AG09319 (cell line): ENCODE measurements at places on chromosomes 13 and 19.

DNA sequence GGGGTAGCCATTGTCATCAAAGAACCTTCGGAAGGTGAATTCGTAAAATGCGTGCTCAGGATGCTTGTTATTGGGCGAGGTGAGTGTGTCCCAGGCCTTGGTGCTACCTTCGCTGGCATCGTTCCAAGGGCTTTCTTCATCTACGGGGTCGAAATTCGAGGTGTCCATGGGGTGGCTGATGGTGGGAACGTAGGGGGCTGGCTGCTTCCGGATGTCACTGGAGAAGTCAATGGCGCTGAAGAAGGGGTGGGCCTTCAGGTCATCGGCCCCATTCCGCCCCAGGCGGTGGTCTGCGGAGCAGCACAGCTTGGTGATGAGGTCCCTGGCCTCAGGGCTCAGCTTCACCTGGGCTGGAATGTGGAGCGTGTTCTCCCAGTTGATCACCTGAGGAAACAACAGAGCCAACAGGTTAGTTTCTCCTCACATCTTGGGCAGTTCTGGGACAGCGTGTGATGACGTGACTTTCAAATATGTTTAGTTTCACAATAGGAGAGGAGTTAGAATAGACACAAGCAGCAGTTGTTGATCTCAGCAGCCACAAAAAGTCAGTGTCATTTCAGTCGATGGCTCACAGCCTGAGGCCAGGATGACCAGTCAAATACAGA is 72.5 kb upstream of the XPO4 start:
- no peak for DNase-seq

DNA sequence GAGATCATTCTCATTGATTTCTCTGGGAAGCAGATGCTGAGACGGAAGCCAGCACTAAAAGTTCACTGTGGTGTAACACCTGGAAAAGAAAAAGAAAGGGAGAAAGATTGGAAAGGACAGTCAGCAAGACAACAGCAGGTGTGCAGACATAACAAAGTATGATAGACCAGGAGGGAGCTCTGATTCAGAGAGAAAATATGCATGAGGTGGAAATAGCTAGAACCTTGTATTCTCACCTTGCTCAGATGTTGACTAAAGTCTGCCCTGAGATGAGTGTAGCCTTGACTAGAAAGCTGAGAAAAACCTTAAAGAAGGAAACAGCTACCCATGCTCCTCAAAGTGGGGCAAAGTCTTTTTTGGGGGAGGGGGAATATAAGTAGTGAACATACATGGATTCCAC is 1711.8 kb downstream of the EFNB2 start:
- no peak for DNase-seq

GRCh38 chr19:2253106-2254063 is 2.8 kb downstream of the JSRP1 start:
- no peak for DNase-seq

- DNase-seq, result no peak
Measured at GRCh38 chr13:20754009-20754408, 19.8 kb downstream of the EEF1AKMT1 start.

GRCh38 chr19:10695401-10696398 is 5.5 kb upstream of the QTRT1 start:
- DNase-seq, result peak; percentile 81

DNA sequence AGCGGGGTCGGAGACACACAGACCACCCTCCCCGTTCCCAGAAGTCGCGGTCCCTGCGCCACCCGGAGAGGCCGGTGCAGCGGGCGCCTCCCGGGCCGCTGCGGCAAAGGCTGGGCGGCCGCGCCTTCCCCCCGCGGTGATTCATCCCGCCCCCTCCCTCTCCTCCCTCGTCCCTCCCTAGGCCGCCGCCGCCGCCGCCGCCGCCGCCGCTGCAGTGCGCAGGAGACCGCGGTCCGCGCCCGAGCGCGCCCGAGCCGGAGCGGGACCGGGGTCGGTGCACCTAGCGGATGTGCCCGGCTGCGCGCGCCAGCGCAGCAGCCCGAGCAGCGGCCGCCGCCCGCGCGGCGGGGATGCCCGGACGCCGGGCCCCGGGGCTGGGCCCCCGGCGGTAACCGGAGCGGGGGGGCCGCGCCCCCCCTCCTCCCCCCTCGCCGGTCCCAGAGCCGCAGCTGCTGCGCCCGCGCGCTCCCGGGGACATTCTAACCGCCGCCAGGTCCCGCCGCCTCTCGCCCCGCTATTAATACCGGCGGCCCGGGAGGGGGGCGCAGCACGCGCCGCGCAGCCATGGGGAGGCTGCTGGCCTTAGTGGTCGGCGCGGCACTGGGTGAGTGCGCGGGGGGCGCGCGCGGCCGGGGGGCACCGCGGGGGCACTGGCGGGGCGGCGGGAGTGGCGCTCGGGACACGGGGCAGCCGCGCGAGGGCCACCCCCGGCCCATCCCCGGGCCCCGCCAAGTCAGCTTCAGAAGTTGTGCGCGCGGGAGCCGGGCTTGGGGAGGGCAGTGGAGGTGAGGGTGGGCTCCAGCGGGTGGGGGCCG is at the start of gene SCN1B:
Gene SCN1B, plus strand, starts transcription at position 214 of the 815 bp plus-strand sequence. Its CDS starts 351 bp downstream, at position 565.
- DNase-seq, result no peak

GRCh38 chr13:28557725-28558520 is 63.0 kb upstream of the FLT1 start:
- peak; percentile 83 for DNase-seq

DNA sequence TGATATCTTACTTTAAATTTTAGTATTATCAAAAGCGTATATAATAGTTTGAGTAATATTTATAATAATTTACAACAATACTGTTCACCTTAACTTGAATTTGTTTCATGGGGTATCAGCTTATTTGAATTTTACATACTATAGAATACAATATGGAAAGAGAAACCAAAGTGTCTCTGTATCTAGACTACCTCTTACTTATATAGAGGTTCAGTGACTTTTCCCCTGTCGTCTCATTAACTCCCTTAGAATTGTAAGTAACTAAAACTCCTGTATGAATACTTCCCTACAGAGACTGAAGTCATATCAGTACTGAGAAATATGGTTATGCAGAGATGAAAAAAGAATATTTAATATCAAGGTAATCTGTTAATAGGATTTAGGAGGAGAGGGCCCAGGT is 26.8 kb downstream of the COG6 start:
- no peak for DNase-seq

DNA sequence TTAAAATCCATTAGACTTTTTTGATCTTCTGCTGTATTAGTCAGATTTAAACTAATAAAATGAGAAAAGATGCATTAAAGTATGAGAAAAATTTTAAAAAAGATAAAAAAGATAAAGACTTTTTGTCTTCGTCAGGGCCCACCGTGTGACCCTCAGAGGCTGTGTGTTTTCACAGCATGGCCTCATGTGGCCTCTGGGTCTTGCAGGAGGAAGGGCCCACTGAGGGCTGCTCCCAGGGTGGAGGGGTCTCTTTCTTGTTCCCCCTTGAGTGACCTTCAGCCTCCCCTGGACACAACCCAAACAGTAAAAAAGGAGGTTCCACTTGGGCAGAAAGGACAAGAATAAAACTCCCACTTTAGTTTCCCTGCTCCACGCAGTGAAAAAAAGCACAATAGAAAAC is 57.1 kb upstream of the RANBP3 start:
- DNase-seq, result no peak

DNA sequence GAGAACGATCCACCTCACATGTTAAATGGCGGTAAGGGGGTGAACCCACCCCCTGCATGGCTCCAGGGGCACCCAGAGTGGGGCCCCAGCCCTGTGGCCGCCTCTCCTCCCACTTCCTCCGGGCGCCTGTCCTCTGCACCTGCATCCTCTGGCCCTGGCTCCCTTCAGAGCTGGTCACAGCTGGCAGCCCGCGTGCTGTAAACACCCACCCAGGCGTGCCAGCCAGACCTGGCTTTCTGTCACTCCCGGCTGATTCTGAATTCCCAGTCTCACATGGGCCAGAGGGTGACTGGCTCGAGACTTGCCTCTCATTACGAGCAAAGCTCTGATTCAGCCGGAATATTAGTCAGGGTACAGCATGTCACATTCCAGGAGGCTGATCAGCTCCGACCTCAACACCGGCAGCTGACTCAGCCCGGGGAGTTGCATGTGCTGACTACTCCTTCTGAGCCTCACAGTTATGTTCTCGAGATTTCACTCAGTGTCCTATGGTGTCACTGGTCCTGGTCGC is 75.1 kb downstream of the GNG7 start:
- DNase-seq, result peak; percentile 81

- peak; percentile 30 for DNase-seq
Measured at GRCh38 chr19:50461066-50461875, 15.0 kb upstream of the EMC10 start.

- no peak for DNase-seq
Measured at GRCh38 chr13:33794576-33794975, 23.4 kb upstream of the RFC3 start.

DNA sequence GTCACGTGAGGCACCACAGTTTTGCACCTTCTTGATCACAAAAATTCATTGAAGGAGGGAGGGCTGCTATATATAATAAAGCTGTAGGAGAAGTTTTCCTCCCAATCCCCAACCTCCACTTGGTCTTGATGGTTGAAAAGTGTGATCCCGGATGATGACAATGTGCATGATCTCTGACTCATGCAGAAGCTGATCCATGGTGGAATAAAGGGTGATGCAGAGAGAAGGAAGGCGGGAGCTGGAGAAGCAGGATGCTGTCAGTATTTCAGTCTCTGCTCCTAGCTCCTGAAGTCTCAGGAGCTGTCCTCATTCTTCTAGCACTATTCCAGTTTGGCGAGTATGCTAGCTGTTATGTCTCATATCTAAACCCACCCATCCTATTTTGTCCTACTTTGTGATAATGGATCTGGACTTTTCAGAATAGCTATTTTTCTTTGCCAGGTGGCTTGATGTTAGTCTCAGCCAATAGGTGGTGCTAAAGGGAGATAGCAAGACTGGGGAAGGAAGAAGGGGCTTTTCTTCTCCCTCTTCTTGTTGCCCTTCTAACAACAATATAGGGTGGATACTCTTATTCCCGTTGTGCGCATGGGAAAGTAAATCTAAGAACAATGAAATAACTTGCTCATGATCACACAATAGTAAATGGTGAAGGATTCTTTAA is 65.6 kb upstream of the HTR2A start:
- DNase-seq, result no peak

DNA sequence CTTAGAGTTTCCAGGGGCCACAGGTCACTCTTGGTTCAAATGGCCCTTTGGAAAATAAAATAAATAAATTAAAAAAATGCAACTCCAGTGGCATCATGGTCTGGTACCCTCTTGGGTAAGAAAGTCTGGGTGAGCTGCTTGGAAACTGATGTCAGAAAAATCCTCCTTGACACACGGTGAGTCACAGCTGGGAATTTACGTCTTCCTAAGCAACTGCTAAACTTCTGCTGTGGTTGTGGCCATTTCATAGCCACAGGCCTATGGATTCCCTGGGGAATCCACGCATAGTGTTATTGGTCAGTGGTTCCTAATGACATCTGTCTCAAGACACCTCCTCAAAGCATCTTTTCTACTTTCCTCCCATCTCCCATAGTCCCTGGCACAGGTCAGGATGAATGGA is 220.8 kb downstream of the COG6 start:
- peak; percentile 52 for DNase-seq

- DNase-seq, result no peak
Measured at GRCh38 chr13:44411841-44412240, 38.2 kb downstream of the SERP2 start.

GRCh38 chr19:51501594-51502263 is at the start of gene SIGLEC12:
SIGLEC12 (minus strand) TSS chr19:51501800; CDS start chr19:51501733, 67 bp downstream.
- no peak for DNase-seq

- DNase-seq, result no peak
Measured at GRCh38 chr19:35592226-35592625, 6.3 kb downstream of the PMIS2 start.

- no peak for DNase-seq
Measured at GRCh38 chr19:45863840-45864628, at the start of gene FOXA3. FOXA3 (plus strand) TSS chr19:45864326; CDS start chr19:45864457, 131 bp downstream.

GRCh38 chr13:97810152-97810551 is 143.3 kb upstream of the IPO5 start:
- DNase-seq, result no peak

GRCh38 chr13:73368608-73369007 is 309.8 kb downstream of the KLF5 start:
- no peak for DNase-seq

DNA sequence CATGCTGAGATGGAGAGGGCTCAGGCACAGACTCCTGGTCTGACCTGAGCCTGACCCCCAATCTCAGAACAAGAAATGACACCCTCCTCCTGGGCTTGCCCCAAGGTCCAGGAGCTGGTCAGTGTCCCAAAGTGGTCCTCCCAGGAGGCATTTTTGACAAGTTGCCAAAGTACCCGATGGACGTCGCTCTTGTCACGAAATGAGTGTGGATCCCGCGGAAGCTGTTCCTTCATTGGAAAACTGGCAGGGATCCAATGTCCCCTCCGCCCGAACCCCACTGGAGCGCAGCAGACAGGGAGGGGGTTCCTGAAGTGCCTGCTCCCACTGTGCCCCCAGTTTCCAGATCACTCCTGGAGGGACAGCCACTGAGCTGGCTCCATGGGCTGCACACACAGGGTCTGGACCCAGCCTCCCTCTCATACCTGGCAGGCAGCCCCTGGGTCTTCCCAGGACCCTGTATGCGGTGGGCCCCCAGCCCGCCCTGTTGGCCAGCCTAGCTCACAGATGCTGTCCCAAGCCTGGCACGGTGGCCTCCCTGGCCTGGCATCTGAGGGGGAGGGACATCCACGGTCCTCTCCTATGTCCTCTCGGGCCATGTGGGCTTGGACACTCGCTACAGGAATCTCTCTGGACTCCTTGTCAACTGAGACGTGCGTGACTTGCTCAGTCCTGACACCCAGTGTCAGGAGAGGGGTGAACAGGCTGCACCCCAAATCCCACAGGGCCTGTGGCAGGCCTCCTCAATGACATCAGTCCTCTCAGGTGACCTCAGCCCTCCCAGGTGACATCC is 12.8 kb upstream of the ZNF14 start:
- no peak for DNase-seq

- no peak for DNase-seq
Measured at GRCh38 chr13:110648848-110649421, 33.6 kb downstream of the NAXD start.

- DNase-seq, result no peak
Measured at GRCh38 chr13:23411220-23411619, 22.3 kb downstream of the SACS start.

DNA sequence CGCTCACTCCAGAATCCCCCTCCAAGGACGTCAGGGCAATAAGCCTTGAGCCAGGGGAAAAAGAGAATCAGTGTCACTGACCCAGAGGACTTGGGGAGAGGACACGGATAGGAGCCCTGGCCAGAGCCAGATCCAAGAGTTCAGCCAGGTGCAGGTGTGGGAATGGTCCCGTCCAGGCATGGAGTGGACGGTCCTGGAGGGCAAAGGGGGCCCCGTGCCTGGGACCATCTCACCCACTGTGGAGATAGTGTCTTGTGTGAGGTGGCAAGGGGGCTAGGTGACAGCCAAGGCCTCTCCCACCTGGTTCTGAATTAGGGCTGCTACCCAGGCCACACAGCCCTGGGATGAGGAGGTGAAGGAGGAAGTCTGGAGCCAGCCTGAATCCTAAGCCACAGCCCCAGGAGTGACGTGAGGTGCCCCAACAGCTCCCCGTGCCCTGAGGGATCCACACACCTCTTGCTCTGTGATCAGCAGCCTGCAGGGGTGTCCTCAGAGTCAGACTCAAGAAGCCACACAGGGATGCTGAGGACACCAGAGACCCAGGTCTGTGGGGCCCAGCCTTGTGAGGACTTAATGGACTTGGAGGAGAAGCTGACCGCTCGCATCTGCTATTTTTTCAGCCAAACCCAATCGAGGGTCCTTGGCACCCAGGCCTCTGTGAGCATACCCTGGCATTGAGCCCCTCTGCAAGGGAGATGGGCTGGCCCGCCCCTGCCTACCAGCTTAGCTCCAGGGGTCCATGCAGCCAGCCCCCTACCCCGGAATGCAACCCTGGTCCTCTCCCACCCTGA is 16.4 kb upstream of the ZNF14 start:
- no peak for DNase-seq
